Hematopoietic multipotent progenitor cell treated with erythropoietin and hydrocortisone succinate and interleukin-3 and kit ligand, for 4 days (in vitro differentiated cells): ENCODE measurements at places on chromosomes 1 and 21.
A peak's percentile ranks its signal among the peaks of the same experiment; 100 is the strongest.

GRCh38 chr1:238205045-238205662 lies 314.4 kb upstream of the ZP4 start:
- no peak for DNase-seq

DNA sequence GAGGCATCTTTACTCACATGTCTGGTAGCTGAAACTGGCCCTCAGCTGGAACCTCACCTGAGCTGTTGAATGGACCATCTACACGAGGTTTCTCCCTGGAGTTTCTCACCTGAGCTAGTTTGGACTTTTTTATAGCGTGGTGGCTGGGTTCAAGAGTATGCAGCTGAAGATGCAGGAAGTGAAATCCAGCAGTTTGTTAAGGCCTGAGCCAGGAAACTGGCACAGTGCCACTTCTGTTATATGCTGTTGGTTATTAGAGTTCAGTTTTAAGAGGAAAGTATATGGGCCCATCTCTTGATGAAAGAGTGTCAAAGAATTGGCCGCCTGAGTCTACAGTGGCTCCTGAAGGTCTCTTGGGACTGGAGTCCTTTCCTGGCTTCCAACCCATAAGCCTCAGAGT lies 35.6 kb downstream of the STUM start:
- DNase-seq, result peak; percentile 28

GRCh38 chr1:9326596-9326995 lies 33.9 kb downstream of the SPSB1 start:
- DNase-seq, result no peak

- DNase-seq, result no peak
These were observed 152.5 kb upstream of the KCND3 start for GRCh38 chr1:112141923-112142322.

DNA sequence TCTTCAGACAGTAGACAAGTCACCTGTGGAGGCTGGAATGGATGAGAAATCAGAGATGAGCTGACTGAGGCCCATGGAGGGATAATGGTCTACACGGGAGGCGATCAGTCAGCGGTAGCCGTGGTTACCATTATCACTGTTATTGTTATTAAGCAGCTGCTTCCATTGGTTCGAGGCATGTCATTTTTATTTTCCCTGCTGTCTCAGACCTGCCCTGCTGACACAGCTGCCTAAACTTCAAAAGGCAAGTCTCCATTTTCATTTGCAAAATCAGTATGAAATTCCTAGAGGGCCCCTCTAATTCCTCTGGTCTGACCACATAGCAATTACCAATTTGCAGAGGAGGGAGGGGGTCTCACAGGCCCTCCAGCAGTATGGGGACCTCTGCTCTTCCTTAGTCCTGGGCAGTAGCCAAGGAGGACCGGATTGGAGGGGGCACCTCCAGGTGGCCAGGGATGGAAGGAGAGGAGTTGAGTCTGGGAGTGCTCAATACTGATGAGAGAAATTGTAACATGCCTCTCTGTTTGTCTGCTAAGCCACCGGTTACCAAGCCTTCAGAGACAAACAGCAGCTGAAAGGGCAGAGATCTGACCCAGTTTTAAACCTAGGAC lies 184.2 kb downstream of the TRABD2B start:
- no peak for DNase-seq
